ENCODE measurements at places on chromosomes 13 and 19.

DNA sequence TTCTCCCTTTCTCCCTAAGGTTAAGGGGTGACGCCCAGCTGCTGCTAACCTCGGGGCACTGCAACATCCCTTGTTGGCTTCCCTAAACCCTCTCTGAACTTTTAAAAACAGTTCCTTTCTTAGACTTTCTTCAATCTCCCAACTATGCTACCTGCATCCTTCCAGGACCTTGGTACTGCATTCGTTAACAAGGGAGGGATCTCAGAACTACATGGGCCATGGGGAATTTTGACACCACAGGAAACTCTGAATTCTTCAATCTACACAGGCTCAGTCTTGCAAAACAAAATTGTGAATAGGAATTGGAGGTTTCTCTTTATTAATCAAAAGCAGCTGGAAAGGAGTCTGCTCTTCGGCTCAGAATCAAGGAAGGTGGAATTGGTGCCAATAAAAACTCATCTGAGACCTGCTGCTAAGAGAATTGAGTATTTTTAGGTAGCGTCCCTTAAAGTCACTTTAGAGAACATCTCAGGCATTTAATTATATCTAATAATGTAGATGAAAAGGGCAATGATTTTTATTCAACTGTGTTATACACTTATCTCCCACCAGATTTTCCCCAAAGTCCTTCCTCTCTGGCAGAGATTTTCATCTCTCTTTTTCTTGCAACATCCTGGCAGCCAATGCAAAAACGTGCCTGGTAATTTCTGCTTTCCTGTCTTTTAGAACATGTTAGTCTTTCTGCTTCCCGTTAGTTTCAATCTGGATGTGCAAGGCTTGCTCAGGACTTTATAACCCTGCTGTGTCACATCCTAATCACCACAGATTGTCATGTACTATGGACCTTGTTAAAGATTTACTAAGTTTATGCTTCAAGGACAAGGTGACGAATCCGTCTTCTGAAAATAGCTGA lies 69.1 kb upstream of the SLC15A1 start:
- DNase-seq = peak; percentile 65

GRCh38 chr19:47186446-47187334 lies 44.3 kb downstream of the BBC3 start:
- no peak for DNase-seq

GRCh38 chr19:11260996-11261395 lies 1.3 kb downstream of the DOCK6 start:
- no peak for DNase-seq

DNA sequence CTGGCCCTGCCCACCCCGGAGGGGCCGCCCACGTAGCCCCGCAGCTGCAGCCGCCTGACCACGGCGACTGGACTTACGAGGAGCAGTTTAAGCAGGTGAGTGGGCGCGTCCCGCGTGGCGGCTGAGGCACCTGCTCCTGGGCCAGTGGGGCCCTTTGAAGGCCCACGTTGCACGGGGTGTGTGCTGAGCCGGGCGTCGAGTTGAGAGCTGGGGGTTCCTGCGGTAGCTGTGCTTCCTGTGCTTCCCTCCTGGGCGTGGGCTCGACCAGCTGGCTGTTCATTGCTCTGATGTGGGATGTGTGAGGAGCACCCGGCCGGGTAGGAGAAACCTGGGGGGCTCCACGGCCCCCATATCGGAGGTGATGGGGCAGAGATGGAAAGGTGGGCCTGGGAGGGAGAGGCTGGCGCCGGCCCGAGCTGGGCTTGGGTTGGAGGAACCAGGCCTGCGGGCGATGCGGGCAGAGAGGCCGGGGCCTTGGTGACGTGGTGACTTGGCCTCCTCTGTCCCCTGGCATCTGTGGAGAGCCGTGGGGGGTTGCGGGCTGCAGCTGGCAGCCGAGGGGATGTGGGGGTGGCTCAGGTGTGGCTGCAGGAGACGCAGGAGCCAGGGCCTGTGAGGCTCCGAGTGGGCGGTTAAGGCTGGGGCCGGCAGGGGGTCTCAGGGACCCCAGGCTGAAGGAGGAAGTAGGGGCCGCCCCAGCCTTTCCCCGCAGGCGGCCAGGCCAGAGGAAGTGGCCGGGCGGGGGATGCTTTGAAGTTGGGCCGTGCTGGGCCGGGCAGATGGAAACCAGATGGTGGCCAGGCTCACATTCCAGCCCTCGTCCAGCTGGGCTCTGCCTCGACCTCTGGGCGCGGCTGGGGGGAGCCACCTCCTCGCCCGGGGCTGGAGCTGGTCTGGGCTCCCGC lies 7.1 kb downstream of the ARID3A start:
- peak; percentile 93 for DNase-seq

GRCh38 chr19:2478278-2478755 lies 2.4 kb downstream of the GADD45B start:
- peak; percentile 79 for DNase-seq

DNA sequence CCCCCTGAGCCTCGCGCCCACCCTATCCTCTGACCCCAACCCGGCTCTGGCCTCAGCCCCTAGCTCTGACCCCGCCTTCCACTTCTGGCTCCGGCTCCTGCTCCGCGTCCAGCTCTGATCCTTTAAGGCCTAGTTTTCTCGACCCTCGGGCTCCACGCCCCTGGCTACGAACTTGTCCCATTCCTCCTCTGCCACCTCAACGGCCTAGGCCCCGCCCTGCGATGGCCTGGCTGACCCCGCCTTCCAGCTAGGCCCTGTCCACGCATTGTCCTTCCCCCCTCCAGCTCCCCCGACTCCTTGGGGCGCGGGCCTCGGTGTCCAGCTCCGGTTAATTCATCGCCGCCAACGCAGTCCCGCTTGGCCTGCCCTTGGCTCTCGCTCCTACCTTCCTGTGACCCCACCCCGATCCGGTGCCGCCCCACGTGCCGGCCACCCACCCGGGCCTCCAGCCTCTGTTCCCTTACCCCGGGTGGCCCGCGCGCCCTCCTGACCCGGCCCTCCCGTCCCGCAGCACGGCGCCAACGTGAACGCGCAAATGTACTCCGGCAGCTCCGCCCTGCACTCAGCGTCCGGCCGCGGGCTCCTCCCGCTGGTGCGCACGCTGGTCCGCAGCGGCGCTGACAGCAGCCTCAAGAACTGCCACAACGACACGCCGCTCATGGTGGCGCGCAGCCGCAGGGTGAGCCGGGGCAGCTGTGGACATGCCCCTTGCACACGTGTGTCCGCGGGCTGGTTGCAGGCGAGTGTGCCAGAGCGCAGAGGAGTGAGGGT lies 9.4 kb downstream of the BCL3 start:
- DNase-seq = peak; percentile 56

GRCh38 chr19:4909156-4909896 lies at the start of gene UHRF1:
TSS of gene UHRF1 (plus strand) at chr19:4909501. CDS start at chr19:4910886, 1,385 bp downstream.
- DNase-seq = no peak

- no peak for DNase-seq
Measured at GRCh38 chr19:49860336-49861102, 6.9 kb downstream of the PNKP start.

DNA sequence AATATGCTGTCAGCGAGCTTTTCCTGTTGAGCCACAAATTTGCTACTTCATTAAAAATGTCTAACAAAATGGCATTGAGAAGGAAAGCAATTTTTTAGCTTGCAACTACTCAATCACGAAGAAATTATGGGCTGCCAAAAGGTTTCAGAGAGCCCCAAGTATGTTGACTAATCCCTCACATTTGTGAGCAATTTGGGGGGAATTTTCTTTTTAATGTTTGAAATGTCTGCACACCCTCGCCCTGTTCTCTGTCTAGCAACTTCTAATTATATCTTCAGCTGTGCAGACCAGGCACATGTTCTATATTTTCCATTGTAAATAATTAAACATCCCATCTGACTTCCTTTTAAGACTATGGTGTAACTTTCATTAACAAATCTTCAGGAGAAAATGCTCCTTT lies 192.9 kb downstream of the DCT start:
- DNase-seq = no peak

DNA sequence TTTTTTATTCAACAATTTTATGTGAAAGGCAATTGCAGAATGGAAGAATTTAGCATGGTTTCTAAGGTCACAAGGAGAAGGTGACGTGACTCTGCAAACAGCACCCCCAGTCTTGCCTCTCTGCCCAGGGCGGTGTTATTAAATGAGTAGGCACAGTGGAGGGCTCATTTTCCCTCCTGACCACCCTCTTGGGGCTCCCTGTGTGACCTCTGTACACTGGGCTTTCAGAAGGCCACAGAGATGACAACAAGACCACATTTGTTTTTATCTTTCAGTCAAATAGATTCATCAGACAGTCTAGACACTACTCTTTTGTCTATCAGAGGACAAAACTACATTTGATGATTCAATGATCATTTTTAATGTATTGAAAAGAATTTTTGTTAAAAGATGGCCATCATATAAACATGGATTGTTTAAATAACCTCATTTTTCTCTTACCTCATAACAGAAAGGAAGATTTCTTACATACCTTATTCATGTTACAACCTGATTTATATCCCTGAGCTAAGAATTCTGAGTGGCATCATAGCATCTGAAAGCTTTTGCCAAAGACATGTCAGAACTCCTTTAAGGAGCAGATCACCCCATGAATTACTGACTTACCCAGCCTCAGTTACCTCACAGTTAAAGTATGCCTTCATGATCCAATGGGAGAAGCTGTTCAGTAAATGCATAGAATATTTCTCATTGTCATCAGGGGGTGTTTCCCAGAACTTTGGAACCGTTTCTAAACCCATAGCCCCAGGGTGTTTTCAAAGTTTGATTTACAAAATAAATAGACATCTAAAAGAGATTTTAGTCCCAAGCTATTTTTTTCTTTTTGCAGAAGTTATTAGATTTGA lies 184.0 kb upstream of the RFC3 start:
- DNase-seq = peak; percentile 50

DNA sequence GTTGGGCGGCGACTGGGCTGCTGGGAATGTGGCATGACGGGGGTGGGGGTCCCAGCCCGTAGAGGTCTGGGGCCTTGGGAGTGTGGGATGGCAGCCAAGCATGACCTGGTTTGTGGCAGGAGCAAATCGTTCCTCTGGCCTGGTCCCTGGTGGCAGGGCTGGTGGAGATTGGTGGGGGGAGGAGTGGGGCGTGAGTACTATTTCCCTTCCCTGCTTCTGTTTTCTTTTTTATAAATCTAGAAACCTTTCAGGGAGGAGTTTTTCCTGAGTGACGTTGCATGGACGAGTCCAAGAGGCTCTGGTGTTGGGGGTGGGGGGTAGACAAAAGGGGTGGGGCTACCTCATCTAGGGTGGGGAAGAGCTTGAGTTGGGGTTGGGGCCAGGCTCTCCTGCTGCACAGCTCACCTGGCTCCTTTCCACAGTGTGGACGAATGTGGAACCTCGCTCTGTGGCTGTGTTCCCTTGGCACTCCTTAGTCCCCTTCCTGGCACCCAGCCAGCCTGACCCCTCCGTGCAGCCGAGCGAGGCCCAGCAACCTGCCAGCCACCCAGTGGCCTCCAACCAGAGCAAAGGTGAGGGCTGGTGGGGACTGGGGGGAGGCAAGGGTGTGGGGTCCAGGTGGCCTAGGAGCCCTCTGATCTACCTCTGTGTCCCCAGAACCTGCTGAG lies 15.4 kb upstream of the PRR19 start:
- peak; percentile 58 for DNase-seq

- no peak for DNase-seq
Measured at GRCh38 chr19:15181394-15181793, 19.4 kb downstream of the NOTCH3 start.

- no peak for DNase-seq
Measured at GRCh38 chr19:33226550-33227241, 1.0 kb upstream of the SLC7A10 start.

DNA sequence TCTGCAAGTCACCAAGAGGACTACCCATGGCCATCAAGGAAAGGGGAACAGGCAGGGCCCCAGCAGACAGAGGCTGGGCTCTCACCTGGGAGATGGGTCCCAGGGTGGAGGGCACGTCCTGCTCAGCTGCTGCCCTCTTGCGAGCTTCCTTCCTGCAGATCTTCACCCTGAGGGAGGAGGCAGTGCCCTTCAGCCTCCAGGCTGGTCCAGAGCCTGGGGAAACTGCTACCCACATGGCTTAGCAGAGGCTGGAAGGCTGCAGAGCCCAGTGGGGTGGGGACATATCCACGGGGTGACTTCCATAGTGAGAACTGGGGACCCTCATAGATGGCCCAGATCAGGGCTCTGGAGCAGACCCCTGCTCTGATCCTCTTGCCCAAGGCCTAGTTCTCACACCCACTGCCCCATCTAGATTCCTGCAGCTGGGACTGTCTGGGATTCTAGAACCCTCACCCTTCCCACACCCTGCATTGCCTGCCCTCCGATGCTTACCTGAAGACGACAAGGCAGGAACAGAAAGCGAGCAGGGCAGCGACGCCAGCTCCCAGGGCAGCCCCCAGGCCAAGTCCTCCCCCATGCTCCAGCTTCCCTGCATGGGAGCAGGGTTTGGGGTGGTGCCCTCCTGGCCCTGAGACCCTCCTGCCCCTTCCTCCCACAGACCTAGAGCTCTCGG lies 9.0 kb downstream of the SIGLEC11 start:
- no peak for DNase-seq

- no peak for DNase-seq
Measured at GRCh38 chr13:73828811-73829210, 305.4 kb downstream of the KLF12 start.

DNA sequence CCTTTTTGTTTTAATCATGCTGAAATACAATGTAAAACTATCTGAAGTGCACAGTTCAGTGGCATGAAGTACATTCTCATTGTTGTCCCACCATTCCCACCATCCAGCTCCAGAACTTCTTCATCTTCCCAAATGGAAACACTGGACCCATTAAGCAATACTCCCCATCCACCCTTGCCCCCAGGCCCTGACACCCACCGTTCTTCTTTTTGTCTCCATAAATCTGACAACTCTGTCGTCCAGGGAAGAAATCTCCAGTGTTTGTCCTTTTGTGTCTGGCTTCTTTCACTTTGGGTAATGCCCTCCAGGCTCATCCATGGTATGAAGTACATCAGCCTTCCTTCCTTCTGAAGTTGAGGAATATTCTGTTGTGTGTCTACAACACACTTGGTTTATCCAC lies 2.6 kb upstream of the SLC15A1 start:
- DNase-seq = no peak

GRCh38 chr13:91153372-91153771 lies 194.1 kb upstream of the MIR17HG start:
- no peak for DNase-seq

- DNase-seq = no peak
Measured at GRCh38 chr13:80312967-80313366, 28.0 kb downstream of the SPRY2 start.

GRCh38 chr13:54628383-54628782 lies 1599.8 kb downstream of the OLFM4 start:
- no peak for DNase-seq

DNA sequence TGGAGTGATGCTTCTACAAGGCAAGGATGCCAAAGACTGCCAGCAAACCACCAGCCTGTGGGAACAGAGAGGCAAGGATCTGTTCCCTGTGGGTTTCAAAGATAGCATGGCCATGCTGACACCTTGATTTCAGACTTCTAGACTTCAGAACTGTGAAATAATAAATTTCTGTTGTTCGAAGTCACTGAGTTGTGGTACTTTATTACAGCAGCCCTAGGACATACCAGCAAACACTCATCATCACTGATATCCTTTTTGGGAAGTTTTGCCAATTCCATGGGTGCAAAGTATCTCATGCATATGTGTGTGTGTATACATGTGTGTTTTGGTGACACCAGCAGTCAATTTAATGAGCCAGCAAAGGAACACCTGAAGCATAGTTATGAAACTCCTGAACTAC lies 21.0 kb downstream of the LMO7 start:
- DNase-seq = no peak

GRCh38 chr13:21590231-21590630 lies 13.7 kb downstream of the MICU2 start:
- DNase-seq = no peak

Measured in fibroblast of pulmonary artery (primary cell).